ENCODE measurements at places on chromosomes 11 and 22.

DNA sequence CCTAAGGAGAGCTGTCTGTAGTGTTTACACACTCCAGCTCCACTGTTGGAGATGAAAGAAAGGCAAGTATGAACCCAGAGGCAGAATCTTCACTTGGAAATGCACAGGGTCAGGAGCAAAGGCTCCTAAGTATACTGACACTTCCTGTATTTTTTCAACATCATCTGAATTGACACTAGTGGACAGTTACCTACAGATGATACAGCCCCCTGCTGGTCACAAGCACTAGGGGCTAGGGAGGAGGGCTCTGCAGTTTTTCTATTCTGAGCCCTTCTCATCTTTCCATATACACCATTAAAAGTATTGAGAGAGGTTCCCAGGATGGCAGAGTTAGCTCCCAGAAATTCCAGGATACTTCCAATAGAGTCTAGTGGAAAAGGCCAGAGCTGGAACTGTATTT lies 290.3 kb upstream of the API5 start:
- DNase-seq = no peak

DNA sequence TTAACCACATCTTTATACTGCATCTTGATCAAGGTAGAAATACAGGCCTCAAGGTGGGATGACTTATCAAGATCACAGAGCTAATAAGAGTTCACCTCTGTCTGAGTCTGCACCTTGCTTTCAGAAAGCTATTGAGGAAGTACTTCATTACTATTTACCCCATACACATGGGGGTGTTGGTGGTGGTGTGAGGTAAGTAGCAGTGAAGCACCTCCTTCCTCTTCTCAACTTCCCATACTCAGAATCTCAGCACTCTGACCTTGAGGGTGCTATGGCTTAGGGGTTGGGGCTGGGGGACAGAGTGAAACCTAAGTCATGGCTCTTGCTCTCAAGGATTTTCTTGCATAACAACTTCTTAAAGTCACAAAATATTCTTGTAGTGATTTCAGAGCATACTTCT lies 56.9 kb downstream of the ME3 start:
- no peak for DNase-seq

- peak; percentile 57 for DNase-seq
Measured at GRCh38 chr11:85316967-85317366, 310.2 kb downstream of the DLG2 start.

DNA sequence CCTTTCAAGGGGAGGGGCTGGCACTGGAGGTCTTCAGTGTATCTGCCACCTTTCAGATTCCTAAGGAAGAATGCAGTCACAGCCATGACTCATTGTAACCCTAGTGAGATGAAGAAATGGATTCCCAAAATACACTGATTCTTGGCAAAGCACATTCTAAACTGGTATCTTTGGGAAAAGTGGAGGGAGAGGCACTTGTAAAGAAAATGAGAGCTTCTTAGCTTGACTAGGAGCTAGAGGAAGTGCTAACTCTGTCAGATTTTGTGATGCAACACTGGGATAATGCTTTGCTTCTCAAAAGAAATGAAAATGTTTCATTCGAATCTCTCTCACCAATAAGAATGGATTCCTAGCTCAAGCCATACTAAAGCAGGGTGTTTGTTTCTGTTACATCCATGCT lies 14.3 kb downstream of the NRIP3 start:
- no peak for DNase-seq

GRCh38 chr11:92225568-92226330 lies 1.1 kb downstream of the FAT3 start:
- no peak for DNase-seq

GRCh38 chr22:48536541-48537342 lies 1290.9 kb downstream of the BRD1 start:
- no peak for DNase-seq

DNA sequence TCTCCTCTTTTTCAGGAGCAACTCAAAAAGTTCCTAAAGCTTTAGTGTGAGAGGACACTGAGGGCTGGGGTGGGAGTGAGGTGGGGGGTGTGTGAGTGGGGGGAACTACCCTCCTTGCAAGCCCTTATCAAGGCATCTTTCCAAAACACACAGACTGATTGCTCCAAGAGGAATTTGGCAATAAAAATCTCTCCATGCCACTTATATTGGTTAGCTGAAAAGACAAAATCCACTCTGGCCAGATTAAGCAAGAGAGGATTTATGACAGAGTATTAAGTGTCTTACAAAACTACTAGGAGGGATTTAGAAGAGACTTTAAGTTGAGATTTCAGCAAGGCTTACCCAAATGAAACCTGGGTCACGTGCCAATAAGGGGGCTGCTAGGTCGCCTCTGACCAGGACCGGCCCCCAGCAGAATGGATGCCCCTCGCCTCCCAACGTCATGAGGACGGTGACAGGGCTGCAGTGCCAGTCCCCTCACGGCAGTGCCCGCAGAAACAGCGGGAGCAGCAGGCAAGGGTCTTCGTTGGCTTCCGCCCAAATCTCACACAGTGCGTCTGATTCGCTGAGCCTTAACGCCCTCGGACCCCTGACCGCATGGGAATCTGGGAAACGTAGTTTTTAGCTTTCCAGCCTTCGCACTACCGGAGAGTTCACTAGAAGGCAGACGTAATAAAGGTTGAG lies 22.1 kb upstream of the CTR9 start:
- no peak for DNase-seq

GRCh38 chr11:111531687-111532364 lies 8.7 kb upstream of the LAYN start:
- DNase-seq = no peak

Data from GF-D8 (cell line).